CD4-positive, alpha-beta T cell treated with Interleukin-15 for 4 hours (primary cell): ENCODE measurements at places on chromosomes 4 and X.

GRCh38 chrX:133880032-133880443 lies 105.4 kb downstream of the GPC3 start:
- DNase-seq = no peak

- DNase-seq = no peak
These were observed 131.6 kb upstream of the MED14 start for GRCh38 chrX:40866893-40867292.

GRCh38 chr4:155696726-155697125 lies 30.1 kb downstream of the GUCY1A1 start:
- DNase-seq = no peak

DNA sequence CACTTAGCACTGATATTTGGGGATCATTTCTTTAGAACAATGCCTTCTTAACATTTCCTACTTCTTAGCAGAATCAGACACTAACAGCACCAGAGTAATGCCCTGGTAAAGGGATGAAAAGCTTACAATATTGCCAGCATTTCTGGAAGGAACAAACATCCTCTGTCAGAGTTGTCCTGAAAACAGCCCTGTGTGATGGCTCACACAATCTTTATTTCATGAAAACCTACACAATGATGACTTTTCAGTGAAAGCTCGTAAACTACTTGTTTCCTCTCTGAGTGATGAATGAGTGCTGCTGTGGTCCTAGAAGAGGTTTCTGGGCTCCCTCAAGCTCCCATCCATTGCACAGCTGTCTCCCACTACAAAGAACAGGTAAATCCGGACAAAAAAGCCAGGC lies 52.8 kb downstream of the GPC4 start:
- no peak for DNase-seq

DNA sequence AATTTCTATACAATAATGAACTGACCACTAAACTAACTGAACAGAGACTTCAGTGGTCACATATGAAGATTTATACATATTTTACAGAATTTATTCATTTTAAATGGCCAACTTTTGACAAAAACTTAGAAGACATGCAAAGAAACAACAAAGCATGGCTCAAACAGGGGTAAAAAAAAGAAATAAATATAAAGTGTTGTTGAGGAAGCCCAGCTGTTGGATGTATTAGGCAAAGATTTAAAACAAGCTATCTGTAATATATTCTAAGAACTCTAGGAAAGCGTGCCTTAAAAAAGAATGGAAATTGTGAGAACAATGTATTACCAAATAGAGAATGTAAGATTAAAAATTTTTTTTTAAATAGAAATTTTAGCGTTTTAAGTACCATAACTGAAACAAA lies 210.9 kb upstream of the HTR2C start:
- DNase-seq = no peak

GRCh38 chr4:40789771-40790170 lies 40.0 kb downstream of the NSUN7 start:
- no peak for DNase-seq

DNA sequence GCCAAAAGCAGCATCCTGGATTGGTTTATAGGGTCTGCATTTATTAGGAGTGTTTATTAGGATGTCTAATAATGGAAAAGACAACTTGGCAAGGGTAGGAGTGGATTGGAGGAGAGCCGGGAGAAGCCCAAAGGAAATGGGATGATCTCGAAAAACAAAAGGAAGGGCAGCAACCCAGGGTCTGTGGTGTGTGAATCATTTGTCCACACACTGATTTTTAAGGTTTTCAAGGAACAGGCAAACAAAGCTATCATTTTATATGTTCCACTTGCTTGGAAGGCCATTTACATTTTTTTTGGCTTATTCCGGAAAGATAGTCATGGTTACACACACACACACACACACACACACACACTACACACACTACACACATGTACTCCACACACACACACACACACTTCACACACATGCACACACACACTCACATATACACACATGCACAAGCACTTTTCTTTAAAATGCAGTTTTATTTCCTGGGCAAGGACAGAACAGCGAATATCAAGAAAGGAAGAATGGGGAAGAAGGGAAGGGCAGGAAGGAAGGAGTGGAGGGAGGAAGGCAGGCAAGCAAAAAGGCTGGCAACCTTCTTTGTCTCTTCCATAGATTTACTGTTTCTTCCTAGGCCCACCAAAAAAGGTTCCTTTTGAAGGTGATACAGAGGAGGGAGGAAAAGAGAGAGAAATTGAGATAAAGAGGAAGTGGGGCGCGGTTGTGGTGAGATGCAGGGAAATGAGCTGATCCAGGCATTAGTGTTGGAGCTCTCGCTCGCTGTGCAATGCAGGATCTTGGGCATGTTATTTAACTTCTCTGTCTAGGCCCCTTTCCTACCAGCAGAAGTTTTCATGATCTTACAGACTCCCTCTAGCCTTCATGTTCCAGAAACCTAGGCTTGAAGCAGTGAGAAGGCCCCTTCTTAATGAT lies 88.6 kb upstream of the MAML3 start:
- DNase-seq = no peak

GRCh38 chr4:142248946-142249345 lies 597.2 kb downstream of the INPP4B start:
- DNase-seq = no peak

GRCh38 chr4:176358083-176358469 lies 38.3 kb downstream of the SPCS3 start:
- DNase-seq = no peak
